Stimulated activated CD4-positive, alpha-beta T cell treated with anti-CD3 and anti-CD28 coated beads, TNF-alpha, amount 100 ng/mL, for 1 hour (primary cell): ENCODE measurements at places on chromosomes 6 and 20.

DNA sequence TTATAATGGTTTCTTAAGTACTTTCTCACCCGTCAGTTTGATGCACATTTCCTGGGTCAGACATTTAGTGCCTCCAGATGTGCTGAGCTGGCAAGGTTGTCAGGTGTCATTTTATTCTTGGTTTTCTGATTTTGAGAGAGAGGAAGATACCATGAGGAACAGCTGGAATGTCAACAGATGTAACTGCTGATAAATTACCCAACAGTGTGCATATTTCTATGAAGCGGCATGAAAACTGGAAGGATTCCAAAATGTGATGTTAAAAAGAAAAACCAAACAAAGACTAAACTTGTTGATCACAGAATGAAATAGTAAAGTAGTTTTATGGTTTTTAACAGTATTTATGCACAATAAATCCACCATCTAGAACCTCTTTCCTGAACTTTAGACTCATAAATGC, 447.3 kb downstream of the HDGFL1 start:
- no peak for DNase-seq

DNA sequence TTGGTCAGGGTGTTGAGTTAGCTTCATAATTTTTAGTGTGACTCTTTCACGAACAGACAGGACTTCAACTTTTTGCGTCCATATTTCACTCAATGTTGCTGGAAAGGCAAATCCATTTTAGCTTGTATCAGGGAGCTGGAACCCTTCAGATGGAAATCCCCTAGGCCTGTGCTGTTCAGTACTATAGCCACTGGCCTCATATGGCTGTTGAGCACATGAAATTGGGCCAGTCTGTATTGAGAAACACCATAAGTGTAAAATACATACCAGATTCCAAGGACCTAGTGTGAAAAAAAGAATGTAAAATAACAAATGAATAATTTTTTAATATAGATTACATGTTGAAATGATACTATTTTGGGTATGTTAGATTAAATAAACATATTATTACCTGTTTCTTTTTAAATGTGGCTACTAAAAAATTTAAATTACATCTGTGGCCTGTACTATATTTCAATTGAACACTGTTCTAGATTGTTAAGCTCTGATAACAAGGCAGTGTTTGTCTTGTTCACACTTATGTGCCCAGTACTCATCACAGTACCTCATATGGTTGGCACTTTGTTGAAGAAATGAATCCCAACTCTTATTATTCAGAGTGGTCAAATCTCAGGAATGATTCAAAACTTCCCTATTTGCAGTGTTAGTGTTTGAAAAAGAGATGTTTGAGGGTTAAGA, 34.3 kb downstream of the CTNNBL1 start:
- DNase-seq: no peak

- DNase-seq: no peak
Observed at GRCh38 chr20:8196096-8196495, 64.0 kb downstream of the PLCB1 start.

DNA sequence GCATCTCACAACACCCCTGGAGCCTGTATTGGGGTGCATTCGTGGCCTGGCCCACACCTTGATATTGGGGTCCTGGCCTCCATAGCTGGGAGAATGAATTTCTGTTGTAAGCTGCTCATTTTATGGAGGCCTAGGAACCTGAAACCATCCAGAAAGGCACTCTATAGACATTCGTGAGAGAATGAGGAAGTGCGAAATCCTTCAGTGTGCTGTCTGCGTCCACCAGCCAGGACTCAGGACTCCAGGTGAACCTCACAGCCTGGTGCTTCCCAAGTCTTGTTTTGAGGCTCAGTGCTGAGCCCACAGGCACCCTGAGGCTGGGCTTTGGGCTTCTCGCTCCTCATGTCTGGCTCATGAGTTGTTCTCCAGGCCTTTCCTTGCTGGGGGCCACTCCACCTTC, 11.9 kb upstream of the RBBP8NL start:
- DNase-seq: no peak
